A549 (cell line): ENCODE measurements at places on chromosomes 4 and X.

DNA sequence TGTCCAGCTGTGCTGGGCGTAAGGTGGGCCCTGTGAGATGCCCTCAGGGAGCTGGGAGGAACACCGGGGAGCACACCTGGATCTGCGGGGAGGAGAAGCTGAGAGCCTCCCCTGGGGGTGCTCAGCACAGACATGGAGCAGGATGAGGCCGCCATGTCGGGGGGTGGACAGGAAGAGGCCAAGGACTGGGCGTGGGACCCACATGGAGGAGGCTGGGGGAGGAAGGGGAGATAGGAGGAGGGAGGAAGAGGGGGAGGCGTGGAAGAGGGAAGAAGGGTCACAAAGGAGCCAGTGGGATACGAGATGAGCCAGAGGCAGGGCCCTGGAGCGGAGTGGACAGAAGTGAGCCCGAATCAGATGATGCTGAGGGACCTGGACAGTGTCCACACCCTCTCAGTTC lies 66.3 kb downstream of the ZFYVE28 start:
- no peak for DNase-seq

GRCh38 chr4:186170966-186171365 lies 20.4 kb upstream of the CYP4V2 start:
- DNase-seq = no peak

- DNase-seq = no peak
Observed at GRCh38 chr4:150329373-150329772, 251.1 kb downstream of the DCLK2 start.

DNA sequence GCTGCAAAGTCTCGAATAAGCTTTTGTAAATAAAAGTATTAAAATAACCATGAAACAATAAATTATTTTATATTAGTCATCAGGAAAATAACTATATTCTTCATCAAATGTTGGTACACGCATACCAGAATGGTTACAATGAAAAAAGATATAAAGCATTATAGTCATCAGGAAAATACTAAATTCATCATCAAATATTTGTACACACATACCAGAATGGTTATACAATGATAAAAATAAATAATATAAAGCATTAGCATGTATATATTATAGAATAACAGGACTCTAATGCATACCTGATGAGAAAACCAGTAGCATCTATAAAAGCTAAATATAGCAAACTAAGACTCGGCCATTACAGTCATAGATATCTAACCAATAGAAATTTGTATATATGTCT lies 202.9 kb downstream of the TRAM1L1 start:
- DNase-seq = no peak

GRCh38 chrX:107678957-107679740 lies 50.8 kb downstream of the PRPS1 start:
- DNase-seq = peak; percentile 24

GRCh38 chrX:134026565-134027311 lies 41.3 kb upstream of the GPC3 start:
- peak; percentile 40 for DNase-seq

GRCh38 chrX:19904778-19905367 lies 17.5 kb upstream of the SH3KBP1 start:
- peak; percentile 58 for DNase-seq

- no peak for DNase-seq
Observed at GRCh38 chrX:42778096-42778495, at the start of gene PPP1R2C. Gene PPP1R2C (minus strand): TSS chrX:42778163. CDS start chrX:42778079, 84 bp downstream.

- DNase-seq = no peak
Observed at GRCh38 chr4:11218692-11219091, 210.0 kb downstream of the HS3ST1 start.

GRCh38 chr4:115456231-115456630 lies 342.8 kb upstream of the NDST4 start:
- DNase-seq = no peak

GRCh38 chrX:7444967-7445366 lies 297.0 kb upstream of the PUDP start:
- no peak for DNase-seq

- DNase-seq = no peak
Observed at GRCh38 chrX:132401935-132402334, 86.9 kb downstream of the MBNL3 start.

- no peak for DNase-seq
Observed at GRCh38 chrX:132539611-132540010, 50.8 kb upstream of the MBNL3 start.

DNA sequence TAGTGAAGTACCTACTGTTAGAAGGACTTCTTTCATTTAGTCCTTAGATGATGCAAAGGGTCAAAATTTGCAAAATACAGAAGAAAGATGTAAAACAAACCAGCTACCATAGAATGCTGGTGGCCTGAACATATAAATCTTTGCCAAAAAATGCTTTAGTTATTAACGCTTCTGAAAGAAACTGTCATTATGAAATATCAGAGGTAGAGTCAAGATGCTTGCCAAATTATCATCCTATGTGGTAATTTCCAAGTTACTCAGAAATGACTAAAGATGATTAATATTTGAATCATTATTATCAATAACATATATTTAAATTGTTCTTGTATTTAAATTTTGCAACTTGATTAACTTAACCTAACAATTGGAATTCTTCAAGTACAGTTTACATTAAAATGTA lies 588.4 kb upstream of the FAM241A start:
- no peak for DNase-seq

DNA sequence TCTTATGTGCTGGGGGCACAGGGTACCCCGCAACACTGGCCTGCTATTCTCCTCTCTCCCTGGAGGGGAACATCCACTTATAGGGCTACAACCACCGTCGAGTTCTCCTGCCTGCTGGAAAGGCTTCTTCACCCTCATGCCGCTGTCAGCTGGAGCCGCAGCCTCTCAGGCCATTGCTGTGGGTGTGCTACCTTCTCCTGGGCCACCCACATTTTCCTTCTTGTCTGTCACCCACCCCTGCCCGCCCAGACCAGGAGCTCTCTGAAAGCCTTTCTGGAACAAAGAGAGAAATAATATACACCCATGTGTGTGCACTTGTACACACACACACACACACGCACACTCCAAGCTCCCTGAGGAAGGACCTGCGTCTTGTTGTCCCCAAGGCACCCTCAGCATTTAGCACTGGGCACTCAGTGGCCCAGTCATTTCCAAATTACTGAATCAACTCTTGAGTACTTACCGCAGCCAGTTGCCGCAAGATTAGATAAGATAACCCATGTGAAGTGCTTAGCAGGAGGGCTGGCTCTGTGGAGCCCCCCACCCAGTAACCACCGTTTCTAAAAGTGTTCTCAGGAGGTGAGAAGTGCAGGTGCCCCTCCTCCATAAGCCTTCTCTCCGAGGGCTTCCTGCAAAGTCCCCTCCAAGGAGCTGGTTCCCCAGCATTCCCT lies 50.2 kb downstream of the CPZ start:
- DNase-seq = no peak

GRCh38 chr4:159048166-159048886 lies 54.6 kb upstream of the RAPGEF2 start:
- peak; percentile 21 for DNase-seq

- peak; percentile 58 for DNase-seq
Observed at GRCh38 chr4:147777456-147778091, 45.7 kb downstream of the ARHGAP10 start.
